ENCODE measurements at places on chromosomes 2 and 18.

GRCh38 chr2:165634282-165634681 is 159.8 kb downstream of the GALNT3 start:
- no peak for DNase-seq

DNA sequence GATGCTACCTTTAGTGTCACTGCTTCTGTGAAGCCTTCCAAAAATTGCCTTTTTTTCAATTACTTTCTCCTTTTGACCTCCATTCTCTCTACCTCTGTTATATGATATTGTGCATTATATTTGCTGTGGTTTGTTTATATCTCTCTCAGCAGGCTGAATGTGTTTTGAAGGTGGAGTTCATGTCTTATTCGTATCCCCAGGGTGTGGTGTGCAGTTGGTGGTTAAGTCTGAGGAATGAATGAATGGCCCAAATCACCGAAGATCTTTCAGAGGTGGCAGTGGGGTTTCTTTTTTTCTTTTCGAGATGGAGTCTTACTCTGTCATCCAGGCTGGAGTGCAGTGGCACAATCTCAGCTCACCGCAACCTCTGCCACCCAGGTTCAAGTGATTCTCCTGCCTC is 53.5 kb upstream of the MAP4K3 start:
- DNase-seq = no peak

DNA sequence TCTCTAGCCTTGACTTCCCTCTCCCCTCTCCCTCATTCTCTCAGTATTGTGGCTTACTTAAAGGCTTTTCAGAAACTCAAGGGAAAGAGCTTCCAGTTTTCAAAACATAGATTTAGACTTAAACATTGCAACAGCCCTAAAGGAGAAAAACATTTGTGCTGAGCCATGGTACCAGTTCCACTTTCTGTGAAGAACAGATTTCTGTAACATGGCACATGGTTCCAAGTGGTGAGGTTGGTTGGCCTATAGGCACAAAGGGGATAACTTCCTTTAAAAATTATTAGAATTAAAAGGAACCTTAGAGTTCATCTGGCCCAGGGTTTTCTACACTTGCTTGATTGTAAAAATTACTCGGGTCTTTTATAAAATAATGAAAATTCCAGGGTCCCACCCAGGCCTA is 138.6 kb upstream of the CDCA7 start:
- DNase-seq = no peak

- DNase-seq = no peak
These were observed 21.0 kb downstream of the DNAH6 start for GRCh38 chr2:84537251-84537650.

- DNase-seq = no peak
These were observed 232.1 kb upstream of the EPAS1 start for GRCh38 chr2:46065152-46065551.

DNA sequence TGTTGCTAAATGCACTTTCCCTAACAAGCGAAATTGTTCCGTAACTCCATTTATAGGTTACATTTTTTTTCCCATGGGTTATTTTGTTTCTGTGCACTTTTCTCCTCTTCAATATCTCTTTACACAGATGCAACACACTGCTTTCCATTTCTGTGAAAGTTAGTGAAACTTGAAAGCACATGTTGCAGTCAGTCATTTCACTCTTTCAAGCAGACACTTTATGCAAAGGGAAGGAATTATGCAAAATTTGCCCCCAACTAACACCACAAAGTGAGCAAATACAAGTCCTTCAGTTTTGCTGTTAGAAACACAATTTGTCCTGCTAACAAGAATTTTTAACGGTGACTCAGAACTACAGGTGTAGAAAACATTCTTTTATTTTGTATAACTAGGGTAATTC is 124.8 kb downstream of the PTH2R start:
- DNase-seq = no peak

DNA sequence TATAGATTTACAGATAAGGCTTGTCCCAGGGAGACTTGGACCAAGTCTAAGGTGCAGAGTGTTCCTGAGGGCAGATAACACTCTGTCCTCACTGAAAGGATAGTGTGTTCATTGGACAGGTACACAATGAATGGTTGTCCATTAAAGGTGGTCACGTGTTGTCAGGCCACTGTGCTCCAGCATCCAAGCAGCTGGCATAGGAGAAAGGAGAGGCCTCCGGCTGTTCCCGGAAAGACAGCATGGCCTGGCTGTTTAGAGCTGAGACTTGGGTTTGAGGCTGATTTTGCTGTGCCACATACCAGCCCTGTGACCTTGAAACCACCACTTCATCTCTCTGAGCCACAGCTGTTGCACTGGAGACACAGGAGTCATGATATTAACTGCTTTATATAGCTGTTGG is 19.6 kb upstream of the SULT1C3 start:
- no peak for DNase-seq

DNA sequence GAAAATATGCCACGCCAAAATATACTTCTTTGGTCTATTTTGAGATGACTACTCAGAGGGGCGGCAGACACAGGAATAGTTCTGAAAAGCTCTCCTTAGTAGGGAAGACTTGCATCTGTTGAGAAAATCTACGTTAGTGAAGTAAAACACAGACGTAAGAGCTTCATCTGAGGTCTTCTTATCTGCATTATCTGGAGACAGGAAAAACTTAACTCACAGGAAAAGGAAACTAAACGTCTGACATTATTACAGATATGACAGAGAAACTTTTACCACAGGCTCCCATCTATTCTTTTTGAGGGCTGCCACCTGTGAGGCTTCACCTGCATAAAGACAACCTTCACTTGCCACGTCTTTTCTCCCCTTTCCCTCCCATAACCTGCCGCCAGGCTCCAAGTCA is 1295.7 kb downstream of the LRP1B start:
- DNase-seq = no peak

GRCh38 chr2:159976527-159977160 is 85.8 kb downstream of the PLA2R1 start:
- DNase-seq = no peak

DNA sequence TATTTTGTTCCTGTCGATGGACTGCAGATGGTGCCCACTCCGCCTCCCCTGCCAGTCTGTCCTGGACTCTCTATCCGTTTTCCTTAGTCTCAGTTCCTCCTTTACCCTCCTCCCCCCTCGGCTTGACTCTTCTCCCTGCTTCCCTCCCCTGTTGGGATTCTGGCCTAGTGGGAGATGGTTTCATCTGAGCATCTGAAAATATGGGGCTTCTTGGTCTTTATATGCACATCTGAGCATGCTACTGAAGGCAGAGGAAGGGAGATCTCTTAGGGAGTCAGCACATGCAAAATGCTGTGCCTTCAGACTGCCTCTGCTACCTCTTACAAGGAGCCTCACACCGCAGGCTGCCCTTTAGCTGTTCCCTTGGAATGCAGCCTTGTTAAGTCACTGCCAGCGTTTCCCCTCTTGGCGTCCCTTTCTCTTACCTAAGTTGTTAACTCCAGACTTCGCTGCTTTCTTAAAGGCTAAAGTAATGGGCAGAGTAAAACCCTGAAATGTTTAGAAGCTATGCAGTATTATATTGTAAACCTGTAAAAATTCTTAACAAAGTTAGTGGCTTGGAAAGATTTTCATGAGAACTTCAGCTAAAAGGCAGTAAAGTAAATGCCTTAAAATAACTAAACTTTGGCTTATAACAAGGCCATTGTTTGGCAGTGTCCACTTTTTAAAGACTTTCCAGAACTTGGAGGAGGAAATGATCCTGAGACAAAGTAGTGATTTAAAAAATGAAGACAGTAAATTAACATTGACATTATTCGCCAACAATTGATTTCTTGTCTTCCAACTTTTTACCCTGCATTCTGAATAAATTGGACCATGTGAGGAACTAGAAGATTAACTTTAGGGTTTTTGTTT is 49.8 kb downstream of the LDLRAD4 start:
- no peak for DNase-seq

DNA sequence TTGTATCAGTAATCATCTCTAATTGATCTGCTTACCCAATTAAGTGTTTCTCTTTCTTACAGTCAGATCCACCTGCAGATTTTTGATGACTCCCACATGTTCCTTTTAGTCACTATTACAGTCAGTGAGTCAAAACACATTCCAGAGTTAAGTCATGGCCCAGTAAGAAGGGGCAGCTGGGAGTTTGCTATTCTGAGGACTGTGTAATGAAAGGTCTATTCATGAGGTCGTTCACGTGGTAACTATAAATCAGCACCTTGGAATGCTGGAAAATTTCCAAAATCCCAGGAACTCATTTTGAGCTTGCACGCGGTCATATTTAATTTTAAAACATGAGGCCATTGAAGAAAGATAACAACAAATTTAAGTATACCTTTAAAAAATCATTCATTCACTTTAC is 252.5 kb downstream of the XIRP2 start:
- no peak for DNase-seq

DNA sequence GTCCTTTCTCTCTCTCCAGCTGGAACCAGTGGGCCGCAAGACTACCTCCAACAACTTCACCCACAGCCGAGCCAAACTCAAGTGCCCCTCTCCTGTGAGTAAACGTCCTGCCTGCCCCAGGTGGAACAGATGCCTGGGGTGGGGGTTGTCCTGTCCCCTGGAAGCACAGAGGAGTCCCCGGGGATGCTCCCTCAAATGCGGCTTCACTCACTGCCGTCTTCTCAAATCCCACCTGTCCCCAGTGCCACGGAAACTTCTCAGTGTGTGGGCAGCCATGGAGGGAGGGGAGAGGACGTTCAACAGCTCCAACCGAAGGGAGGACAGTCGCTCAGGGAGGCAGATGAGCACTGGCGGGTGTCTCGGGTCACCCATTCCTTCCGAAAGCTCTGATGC is 110.7 kb upstream of the PPP1CB start:
- no peak for DNase-seq

GRCh38 chr2:20398956-20399567 is 47.8 kb upstream of the RHOB start:
- no peak for DNase-seq

DNA sequence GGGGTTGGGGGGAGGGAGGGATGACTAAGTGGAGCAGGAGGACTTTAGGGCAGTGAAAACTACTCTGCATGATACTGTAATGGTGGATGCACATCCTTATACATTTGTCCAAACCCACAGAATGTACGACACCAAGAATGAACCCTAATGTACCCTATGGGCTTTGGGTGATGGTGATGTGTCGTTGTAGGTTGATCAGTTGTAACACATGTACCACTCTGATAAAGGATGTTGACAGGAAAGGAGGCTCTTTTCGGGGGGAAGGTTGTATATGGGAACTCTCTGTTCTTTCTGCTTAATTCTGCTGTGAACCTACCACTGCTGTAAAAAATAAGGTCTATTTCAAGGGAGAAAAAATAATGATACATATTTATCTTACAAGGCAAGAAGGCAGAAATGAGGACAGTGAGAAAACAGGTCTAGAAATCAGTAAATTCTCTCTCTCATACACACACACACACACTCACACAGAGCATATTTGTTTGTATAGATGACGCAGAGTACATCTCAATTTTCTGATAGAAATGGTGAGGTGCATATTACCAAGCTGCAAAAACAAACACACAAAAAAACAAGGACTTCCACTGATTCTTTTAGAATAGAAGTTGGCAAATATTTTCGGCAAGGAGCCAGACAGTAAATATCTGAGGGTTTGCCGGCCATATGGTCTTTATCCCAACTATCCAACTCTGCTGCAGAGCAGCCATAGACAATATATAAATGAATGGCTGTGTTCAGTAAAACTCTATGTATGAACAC is 20.2 kb downstream of the FAM124B start:
- DNase-seq = no peak

Data from GM12892 (cell line).